ENCODE measurements at places on chromosomes 6 and 20.

GRCh38 chr6:82908661-82909060, 157.0 kb downstream of the UBE3D start:
- DNase-seq = no peak

- no peak for DNase-seq
These were observed 12.3 kb upstream of the UBE2V1 start for GRCh38 chr20:50125279-50125678.

GRCh38 chr6:16399158-16399557, 160.8 kb downstream of the GMPR start:
- no peak for DNase-seq

- no peak for DNase-seq
These were observed 47.4 kb downstream of the MYB start for GRCh38 chr6:135228486-135228885.

DNA sequence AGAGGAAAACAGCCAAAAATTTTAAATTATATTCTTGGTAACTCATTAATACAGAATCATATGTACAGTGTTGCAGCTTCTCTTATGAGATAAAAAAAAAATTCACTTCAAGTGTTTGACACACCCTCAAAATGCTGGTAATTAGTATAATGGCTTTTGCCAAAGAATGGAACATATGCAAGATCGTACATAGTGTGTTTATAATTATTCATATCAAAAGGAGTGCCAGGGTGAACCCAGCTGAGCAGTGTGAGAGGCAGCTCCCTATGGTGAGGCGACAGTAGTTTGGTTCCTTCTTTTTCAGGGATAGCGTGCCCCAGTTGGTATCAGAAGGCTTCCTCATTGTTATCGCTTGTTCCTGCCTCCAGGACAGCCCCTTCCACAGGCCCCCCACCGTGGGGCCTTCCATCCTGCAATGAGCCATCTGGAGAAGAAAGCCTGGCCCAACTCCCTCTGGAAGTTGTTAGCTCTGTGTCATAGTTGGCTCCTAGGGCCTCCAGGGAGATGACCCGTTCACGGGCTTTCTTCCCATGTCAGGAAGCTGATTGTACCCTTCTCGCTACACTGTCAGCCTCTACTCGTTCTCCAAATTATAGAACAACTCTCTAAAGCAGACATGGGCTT, 150.7 kb downstream of the FRK start:
- no peak for DNase-seq

DNA sequence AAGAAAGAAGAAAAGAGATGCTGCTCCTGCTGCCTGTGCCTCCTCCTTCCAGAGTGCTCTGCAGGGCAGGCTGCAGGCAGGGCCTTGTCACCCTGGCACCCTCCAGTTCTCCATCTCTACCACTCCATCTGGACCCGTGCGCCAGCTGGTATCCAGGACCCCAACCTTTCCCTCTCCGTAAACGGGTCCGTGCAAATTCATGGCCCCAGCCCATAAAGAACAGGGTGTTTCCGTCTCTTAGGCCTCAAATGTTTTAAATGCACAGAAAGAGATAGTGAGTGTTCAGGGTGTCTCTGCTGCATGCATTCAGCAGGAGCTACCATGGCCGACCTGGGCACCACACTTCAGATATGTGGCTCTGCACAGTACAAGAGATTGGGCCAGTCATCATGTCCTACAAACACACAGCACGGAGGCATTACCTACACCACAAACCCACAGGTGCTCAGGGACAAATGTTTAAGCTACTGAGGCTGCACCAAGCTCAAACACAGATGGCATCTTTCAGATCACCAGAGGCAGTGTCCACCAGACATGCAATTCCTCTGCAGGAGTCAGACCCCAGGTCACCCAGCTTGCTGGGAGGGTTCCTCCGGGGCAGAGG, 258.1 kb downstream of the DLL1 start:
- no peak for DNase-seq

DNA sequence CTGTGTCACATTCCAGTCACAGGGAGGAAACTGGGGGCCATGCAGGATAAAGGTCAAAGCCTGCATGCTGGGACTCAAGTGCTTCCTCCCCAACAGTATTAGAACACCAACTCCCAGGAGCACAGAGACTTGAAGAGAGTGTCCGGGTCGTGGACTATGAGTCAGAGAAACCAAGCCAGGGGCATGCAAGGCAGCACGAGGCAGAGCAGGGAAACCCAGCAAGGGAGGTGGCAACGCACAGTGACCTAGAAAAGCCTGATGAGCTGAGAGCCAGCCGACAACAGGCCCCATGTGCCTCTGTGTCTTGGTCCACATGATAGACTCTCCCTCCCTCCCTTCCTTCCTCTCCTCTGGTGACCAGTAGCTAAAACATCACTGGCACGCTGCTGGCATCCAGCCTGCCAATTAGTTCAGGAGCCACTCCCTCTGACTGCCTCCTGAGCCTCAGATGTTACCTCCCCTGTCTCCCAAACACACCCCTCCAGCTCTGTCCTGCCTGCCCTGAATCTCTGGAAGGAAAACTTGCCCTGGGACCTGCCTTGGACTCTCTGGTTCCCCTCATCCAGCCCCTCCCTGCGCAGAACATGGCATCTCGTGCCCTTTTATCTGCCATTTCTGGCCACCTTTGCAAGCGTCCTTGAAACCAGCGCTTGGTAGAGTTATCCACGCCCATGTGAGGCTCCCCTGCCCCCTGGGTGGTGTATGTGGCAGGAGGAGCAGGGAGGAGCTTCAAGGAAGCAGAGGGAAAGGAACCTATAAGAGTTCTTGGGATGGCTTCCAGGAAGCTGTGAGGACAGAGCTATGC, 16.2 kb upstream of the RNF39 start:
- peak; percentile 91 for DNase-seq

- no peak for DNase-seq
These were observed 17.2 kb downstream of the C6orf132 start for GRCh38 chr6:42125231-42125630.

DNA sequence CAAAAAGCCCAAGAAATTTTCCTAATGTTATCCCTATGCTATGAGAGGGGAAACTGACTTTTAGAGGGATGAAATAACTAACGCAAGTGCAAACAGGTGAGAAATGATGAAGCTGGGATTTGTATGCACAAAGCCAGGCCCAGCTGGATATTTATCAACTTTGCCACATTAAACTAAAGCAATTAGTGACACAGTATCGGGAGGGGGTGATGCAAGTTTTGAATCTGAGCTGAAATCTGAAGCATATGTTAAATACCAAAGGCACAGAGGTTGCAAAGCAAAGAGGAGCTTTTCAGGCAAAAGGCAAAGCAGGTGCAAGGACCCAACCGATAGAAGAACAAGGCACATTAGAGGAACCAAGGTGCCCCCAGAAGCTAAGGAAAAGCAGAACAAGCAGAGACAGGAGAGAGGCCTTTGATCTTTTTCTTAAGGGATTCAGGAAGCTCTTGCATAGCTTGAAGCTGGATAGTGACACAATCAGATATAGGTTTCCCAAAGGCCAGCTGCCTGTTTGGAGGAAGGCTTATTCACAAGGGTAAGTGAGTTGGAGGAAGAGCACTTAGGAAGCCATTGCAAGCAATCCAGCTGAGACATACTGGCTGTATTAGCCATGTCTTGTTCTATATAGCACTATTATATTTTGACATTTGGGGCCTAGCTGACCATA, 207.5 kb downstream of the HIVEP2 start:
- DNase-seq = no peak

GRCh38 chr20:1281279-1282057, 15.4 kb downstream of the SNPH start:
- no peak for DNase-seq

DNA sequence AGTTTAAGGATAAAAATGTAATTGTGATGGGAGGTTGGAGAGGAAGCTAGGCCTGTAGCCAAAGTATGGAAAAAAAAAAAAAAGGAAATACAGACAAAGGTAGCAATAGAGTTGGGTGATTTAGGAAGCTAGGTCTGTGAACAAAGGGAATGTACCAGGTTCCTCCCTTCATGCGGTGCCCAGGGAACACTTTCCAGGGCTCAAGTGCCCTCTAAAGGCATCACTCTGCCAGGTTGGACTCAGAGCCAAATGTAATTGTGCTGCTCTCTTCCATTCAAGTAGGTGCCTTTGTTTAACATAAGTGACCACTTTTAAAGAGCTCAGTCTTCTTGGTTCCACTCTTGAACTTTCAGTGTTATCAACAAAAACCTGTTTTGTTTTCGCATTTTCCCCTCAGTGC, 159.7 kb upstream of the AHI1 start:
- no peak for DNase-seq

GRCh38 chr20:7926767-7927166, 13.5 kb downstream of the HAO1 start:
- no peak for DNase-seq

- no peak for DNase-seq
These were observed 56.4 kb upstream of the IYD start for GRCh38 chr6:150312395-150312794.
